ENCODE measurements at places on chromosomes 3 and 15.

DNA sequence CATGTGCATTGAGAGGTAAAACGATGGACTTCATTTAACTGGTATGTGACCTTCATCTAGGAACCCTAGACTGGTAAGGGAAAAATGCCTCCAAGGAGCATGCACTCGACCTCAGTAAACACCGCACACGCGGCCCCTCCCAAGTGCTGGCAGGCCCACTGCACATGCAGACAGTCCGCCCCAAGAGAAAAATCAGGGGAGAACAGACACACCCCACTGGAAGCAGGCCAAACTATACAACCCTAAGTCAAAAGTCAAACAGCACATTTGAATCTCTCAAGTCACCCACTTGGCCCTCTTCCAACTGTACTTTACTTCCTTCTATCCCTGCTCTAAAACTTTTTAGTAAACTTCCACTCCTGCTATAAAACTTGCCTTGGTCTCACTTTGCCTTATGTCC is 250.1 kb upstream of the HES1 start:
- DNase-seq: no peak

DNA sequence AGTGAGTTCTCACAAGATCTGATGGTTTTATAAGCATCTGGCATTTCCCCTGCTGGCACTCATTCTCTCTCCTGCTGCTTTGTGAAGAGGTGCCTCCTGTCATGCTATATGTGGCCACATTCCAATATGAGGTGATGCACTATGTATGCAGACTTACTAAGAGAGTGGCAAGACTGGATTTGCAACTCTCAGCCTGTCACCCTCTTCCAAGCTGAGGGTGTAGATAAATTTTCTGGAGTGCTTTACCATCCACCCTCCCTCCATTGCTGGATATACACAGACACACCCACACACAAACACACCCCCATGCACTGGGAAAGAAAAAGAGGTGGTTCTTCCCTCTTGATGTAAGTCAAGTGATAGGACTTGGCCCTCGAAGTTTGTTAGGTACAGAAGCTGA is 30.2 kb upstream of the CHMP2B start:
- no peak for DNase-seq

DNA sequence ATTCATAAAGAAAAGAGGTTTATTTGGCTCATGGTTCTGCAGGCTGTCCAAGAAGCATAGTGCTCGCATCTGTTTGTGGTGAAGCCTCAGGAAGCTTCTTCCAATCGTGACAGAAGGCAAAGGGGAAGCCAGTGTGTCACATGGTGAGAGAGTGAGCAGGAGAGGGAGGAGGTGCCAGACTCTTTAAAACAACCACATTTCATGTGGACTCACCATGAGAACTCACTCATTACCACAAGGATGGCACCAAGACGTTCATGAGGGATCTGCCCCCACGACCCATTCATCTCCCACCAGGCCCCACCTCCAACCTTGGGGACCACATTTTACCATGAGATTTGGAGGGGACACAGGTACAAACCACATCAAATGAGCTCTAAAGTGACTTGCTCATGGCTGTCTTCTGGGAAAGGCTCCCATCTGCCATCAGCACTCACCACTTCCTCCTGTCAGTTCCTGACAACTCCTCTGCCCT is 327.3 kb upstream of the TLE3 start:
- DNase-seq: no peak

GRCh38 chr3:11385891-11386290 is 113.7 kb downstream of the ATG7 start:
- no peak for DNase-seq

DNA sequence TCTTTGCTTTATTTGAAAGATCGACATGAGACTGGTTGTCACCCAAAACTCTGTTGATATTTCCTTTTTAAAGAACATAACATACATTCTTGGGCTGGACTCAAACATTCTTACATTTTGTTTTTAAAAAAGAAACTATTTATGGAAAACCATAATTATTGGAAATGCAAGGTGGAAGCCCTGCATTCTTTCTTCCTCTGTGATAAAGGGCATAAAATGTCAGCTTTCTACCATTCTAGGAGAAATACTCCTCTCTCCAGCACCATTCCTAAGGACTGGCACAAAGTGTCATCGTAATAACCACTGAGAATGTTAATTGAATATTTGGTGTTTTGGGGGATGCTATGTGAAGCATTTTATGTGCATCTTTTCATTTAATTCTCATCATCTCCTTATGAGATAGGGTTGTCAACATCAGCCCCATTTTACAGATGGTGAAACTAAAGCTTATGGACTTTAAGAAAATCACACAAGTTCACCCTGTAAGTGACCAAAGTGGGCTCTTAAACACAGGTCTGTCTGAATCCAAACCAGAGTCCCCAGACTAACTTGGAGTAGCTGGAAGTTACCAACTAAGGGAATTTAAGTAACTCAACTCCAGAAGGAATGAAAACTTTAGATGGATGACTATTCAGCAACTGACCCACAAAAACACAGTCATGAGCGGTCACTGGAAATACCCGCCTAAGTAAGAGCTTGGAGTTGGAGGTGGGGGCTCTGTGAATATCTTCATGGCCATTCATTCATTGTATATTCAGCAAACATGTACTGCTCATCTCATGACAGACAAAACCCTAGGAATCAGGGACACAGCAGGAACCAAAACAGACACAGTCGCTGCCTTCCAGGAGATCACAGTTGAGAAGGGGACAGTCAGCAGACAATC is 45.9 kb upstream of the LMCD1 start:
- DNase-seq: no peak

DNA sequence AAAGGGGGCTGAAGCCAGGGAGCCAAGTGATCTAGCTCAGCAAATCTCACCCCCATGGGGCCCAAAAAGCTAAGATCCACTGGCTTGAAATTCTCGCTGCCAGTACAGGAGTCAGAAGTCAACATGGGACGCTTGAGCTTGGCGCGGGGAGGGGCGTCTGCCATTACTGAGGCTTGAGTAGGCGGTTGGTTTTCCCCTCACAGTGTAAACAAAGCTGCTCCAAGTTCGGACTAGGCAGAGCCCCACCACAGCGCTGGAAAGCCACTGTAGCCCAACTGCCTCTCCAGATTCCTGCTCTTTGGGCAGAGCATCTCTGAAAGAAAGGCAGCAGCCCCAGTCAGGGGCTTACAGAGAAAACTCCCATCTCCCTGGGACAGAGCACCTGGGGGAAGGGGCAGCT is 8.1 kb upstream of the SLC25A36 start:
- DNase-seq: no peak

GRCh38 chr15:74291101-74292071 is 55.3 kb downstream of the CCDC33 start:
- no peak for DNase-seq

DNA sequence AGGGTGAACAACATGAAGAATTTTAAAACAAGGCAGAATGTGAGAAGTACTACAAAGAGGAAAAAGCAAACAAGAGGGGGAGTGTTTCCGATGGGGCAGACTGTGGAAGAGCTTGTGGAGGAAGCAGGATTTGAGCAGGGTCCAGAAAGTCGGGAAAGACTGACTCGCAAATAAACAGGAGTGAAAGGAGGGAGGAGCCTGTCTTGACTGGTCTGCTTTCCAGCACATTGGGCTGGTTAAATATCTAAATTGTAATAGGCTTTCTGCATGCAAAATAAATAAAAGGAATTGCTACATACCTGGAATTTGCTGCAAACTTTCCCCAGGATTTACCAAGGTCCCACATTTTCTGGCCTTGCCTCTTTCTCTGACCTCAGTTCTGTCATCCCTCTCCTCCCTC is 132.1 kb downstream of the RORA start:
- DNase-seq: no peak

GRCh38 chr3:59316688-59317275 is 267.0 kb upstream of the CFAP20DC start:
- DNase-seq: no peak

DNA sequence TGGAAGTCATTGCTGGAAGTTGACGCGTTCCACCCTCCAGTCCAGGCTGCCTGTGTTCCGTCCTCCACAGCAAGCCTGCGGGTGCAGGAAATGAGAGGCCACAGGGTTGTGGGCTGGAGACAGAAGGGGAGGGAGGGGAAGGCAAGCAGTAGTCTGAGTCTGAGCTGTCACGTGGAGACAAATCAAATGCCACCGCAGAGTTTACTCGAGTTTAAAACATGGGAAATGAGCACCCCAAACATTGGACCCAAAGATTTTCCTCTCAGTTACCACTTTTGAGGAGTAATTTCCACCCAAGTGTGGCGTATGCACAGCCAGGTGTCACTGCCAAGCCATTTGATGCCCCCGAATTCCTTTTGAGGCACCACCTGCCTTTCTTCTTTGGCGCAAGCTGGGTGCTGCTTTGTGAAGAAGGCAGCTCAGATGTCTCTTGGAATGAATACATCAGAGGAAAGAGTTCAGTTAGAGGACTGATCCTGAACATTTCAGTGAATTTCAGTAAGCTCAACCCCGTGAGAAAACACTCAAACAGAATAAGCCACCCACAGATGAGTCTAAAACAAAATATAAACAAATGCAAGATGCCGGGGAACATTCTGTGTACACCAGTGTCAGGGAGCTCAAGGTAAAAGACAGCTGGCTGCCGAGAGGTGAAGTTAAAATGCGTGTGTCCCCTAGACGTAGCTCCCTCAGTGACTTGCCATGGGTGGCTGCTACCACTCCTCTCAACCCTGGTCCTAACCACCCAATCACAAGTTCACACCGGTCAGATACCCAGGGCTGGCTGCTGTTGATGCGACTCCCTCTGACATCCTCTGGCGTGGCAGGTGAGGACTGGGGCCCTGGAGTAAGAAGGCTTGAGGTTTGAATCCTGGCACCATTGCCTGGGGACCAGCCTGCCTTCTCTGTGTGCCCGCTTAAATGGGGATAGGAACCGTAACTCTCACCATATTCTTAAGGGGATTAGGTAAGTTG is 203.8 kb downstream of the UACA start:
- DNase-seq: no peak

GRCh38 chr3:165439765-165440164 is 243.6 kb upstream of the SLITRK3 start:
- DNase-seq: no peak

- DNase-seq: no peak
Observed at GRCh38 chr15:35141743-35142471, 56.8 kb upstream of the NANOGP8 start.

GRCh38 chr3:106725566-106725965 is 651.7 kb upstream of the CCDC54 start:
- no peak for DNase-seq

DNA sequence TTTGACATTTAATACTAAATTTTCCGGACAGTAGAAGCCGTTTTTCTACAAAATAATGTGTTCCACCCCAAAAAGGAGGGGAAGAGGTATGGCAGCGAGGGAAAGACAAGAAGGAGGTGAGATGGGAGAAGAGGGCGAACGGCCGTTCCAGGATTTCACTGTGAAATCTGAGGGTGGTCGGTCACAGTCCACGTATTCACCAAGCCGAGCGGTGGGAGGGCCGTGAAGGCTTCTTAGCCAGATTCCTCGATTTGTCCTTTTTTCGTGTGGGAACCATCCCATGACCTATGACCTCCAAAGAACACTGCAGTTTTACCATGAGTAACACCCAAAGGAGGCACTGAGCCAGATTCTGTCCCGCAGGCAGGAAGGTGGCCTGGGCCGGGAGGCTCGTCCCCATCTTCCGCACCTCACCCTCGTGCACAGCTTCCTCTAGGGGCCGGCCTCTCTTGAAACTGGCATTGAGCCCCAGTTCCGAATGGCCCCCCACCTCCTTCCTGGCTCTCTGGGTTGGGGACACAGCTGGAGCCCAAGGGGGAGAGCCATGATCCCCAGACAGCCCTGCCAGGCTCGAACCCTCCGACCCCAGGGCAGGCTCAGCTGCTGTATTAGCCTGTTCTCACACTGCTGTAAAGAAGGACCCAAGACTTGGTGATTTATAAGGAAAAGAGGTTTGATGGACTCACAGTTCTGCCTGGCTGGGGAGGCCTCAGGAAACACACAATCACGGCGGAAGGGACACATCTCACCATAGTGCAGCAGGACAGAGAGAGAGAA is 23.7 kb downstream of the XXYLT1 start:
- DNase-seq: no peak

- no peak for DNase-seq
Observed at GRCh38 chr3:64728994-64729393, 41.2 kb upstream of the ADAMTS9 start.

DNA sequence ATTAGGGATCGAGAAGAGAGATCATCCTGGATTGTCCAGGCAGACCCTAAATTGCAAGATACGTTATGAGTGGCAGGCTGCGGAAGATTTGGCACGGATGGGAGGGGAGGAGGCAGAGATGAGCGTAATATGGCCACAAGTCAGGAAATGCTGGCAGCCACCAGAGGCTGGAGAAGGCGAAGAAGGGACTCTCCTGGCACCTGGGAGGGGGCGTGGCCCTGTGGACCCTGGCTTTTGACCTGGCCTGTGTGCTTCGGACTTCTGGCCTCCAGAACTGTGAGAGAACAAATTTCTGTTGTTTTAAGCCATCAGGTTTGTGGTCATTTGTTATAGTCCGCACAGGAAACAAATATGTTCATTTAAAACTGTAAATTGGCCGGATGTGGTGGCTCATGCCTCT is 31.9 kb upstream of the IGF1R start:
- no peak for DNase-seq

DNA sequence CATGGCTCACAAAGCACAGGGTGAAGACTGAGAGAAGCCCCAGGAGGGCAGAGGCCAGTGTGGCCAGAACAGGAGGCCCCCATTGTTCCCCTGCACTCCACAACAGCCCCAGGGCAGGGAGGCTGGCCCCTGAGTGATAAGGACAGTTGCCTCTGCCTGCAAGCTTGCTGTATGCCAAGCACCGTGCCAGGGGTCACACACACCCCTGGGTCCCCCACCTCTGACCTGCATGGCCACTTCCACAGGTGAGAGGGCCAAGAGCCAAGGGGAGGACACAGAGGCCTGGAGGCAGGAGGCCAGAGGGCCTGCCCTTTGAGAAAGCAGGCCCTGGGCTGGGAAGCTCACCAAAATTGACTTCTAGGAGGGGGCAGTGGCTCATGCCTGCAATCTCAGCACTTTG is 23.7 kb downstream of the ATRIP start:
- DNase-seq: no peak

- no peak for DNase-seq
Observed at GRCh38 chr3:13085846-13086179, 12.6 kb upstream of the IQSEC1 start.

DNA sequence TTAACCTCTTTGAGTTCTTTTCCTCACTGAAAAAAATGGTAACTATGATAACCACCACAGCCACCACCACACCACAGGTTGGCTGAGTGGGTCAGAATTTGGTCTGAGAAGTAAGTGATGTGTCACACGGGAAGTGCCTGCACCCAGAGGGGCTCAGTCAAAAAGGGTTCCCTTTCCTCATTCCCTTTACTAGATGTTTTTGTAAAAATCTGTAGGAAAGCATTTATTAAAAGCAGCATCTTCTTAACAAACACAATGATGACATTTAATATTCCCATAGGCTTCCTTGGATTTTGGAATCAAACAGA is 23.2 kb downstream of the CFAP92 start:
- no peak for DNase-seq

GRCh38 chr15:51869060-51869421 is 39.6 kb downstream of the TMOD3 start:
- no peak for DNase-seq

GRCh38 chr15:92906563-92907081 is 6.5 kb downstream of the CHD2 start:
- no peak for DNase-seq

GRCh38 chr3:131619821-131620220 is 117.0 kb upstream of the MRPL3 start:
- DNase-seq: peak; percentile 81

- DNase-seq: no peak
Observed at GRCh38 chr3:46981932-46982471, 2.5 kb downstream of the NBEAL2 start.
